ENCODE measurements at places on chromosomes 11 and 22.

DNA sequence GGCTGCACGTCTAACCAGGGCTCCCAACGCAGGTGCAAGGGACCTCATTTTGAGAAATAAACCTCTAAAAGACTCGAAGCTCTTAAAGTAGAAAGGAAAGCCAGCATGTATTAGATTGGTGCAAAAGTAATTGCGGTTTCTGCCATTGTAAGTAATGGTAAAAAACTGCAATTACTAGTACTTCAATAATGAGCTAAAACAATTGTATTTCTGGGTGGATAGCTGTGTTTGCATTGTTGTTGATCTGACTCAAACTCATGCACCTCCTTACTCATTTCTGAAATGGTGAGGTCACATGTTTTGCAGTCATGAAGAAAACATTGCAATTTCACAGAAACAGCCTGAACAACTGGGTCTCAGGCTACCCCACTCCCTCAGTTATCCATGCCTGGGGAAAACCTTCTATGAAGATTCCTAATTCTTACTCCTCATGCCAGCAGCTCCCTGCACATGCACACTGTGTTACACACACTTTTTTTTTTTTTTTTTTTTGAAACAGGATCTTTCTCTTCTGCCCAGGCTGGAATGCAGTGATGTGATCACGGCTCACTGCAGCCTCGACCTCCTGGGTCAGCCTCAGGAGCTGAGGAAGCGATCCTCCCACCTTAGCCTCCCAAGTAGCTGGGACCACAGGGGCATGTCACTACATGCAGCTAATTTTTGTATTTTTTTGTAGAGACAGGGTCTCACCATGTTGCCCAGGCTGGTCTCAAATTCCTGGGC lies 24.6 kb downstream of the VWCE start:
- DNase-seq, result peak; percentile 76

- DNase-seq, result no peak
These were observed 60.4 kb downstream of the IMMP1L start for GRCh38 chr11:31449040-31449439.

- DNase-seq, result no peak
These were observed 73.8 kb downstream of the C11orf58 start for GRCh38 chr11:16812274-16812673.

GRCh38 chr22:49929211-49929979 lies 11.0 kb downstream of the CRELD2 start:
- DNase-seq, result no peak

DNA sequence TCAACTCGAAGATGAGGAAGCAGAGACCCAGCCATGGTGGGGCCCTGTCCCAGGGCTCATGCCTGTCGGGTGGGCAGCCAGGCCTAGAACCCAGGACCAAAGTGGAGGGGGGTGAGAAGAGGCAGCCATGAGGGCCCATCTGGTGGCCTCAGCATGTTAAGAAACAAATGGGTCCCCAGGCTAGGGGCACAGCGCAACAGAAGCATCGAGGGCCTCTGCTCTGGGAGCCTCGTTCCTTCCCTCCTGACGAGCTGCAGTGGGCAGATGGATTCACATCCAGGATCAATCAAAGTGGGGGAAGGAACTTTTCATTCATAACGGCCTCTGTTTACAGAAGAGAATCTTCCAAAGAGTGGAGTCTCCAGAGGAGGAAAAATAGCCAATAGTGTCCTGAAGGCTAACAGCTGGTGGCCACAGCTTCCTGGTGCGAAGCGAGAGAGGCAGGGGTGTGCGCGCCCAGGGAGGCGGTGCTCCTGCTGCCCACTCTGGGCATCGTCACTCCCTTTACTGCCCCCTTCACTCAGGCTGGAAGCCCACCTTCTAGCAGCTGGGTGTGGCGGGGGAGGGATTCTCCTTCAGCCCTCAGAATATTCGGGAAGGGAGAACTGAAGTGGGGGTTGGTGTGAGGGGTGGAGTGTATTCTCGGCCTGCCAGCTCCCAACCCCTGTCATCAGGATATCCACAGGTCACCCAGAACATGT lies 4.3 kb downstream of the CBX7 start:
- no peak for DNase-seq

GRCh38 chr11:19793326-19793725 lies 80.7 kb downstream of the NAV2 start:
- peak; percentile 16 for DNase-seq

DNA sequence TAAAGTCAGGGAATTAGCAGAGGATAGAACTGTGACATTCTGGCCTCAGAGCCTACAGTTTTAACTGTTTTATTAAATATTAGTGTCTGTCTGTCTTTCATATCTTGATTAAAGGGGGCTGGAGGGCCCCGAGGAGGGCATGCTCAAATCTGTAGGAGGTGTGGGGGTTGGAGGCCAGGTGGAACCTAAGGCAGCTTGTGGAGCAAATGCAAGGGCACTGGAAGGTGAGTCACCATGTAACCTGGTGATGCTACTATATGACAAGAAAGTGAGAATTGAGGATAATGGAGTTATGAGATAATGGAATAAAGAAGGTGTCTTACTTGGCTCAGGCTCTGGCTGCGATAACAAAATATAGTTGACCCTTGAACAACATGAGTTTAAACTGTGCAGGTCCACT lies 27.3 kb upstream of the TMEM86A start:
- no peak for DNase-seq

DNA sequence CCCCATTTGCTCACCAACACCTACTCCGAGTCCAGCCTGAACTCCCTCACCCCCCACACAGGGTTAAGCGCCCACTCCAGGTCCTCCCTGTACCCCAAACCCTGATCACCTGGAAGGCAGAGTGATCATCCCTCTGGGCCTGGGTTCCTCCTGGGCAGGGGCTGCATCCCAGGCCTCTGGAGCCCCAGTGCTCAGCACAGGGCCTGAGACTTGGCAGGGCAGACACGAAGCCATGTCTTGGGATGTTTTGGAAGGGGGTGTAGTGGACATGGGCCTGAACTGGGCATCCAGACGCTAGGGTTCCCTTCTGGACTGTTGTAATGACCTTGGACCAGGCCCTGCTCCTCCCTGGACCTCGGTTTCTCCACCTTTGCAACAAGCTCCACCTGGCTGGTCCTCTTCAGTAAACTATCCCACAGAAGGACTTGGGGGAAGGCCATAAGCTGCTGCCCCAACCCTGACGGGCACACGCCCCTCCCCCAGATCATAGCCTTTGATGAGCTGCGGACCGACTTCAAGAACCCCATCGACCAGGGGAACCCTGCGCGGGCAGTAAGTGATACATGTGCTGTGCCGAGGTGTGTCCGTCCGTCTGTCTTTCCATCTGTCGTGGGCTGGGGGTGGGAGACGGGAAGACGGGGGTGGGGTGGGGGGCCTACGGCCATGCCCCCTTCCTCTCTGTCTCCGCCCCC lies 3.9 kb downstream of the CNIH2 start:
- DNase-seq, result no peak

DNA sequence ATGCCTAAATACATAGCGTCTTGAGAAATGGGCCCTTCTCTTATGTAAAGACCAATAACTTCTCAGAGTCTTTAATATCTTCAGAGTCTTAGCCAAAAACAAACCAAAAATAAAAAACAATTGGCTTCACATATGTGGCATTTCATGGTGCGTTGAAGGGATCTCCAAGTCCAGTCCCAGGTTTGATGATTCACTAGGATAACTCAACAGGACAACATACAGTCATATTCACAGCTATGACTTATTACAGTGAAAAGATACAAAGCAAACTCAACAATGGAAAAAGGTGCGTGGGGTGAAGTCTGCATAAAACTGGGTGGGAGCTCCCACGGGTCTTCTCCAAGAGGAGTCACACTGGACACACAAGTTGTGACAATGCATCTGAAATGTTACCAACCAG lies 12.6 kb downstream of the SYTL2 start:
- DNase-seq, result no peak

- DNase-seq, result no peak
These were observed 81.2 kb downstream of the KIF18A start for GRCh38 chr11:28026634-28027290.

- DNase-seq, result no peak
These were observed 97.4 kb upstream of the PRDM11 start for GRCh38 chr11:45048870-45049691.

GRCh38 chr11:20064961-20065405 lies 95.3 kb downstream of the DBX1 start:
- no peak for DNase-seq

GRCh38 chr11:69718147-69718546 lies 14.3 kb upstream of the FGF19 start:
- DNase-seq, result peak; percentile 4

Measured in renal cortical epithelial cell (primary cell).